SW480 (cell line): ENCODE measurements at places on chromosomes 11 and 22.

DNA sequence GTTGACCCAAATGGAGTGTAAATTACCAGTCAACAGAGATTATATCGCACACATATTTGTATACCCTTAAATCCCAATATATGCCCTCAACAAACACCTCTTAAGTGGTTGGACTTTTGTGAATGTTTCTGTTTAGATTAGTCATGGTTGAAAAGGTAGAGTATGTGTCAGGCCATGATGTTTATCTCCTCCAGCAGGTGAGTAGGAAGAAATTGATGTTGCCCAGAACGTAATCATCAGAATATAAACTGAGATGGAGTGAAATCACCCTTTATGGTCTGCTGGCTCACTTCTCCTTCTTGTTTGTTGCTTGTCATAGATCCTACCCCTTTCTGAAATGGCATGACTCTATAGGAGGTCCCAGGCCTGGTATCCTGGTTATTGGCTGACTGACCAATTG lies 431.8 kb downstream of the ETS1 start:
- no peak for DNase-seq

DNA sequence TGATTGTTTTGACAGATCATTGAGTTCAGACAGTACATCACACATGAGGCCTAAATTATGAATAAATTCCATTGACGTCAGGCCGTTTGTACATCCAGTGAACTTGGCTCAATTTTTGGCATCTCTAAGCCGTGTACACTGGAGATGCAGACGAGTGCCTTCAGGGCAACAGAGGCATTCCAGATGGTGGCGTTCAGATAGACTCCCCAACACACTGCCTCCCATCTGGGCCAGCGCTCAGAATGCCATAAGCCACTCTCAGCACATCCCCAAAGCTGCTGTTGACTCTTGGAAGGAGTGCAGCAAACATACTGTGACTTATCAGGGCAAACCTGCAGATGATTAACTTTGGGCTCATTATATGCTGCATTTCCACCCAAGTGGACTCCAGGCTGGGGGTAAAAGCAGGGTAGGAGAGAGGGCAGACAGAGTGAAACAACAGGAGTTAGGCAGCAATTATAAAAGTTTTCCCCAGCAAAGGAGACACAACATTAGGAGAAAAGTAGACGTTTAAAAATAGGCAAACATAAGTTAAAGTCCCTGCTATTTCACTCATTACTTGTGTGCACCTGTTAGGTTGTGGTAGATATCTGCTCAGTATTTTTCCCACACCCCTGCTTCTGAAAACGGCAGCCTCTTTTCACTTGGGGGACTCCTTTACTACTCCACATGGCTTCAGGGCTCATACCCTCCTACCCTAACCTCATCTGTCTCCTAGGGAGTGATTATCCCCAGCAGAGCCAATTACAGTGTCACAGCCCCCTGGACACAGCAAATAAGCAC lies 60.2 kb upstream of the PDE3B start:
- no peak for DNase-seq

- DNase-seq = no peak
These were observed 177.1 kb upstream of the RAG2 start for GRCh38 chr11:36775130-36775529.

GRCh38 chr22:39382410-39382809 lies 17.2 kb upstream of the TAB1 start:
- DNase-seq = no peak

DNA sequence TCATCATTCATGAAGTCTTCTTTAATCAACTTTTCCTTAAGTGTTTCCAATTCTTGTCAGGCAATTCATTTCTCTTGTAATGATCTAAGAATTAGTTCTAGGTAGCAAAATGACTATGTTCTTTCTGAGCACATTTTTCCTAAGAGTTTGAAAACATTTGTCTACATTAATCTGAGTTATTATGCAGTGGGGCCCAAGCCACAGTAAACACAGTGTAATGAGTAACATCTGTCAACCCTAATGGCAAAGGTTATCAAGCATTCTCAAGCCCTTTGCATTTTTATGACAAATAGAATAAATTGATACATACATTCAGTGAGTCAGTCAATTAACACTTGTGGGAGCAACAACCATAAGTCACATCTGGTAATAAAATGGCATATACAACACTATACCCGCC lies 106.7 kb upstream of the ZC3H12C start:
- DNase-seq = no peak

- DNase-seq = no peak
These were observed 36.9 kb downstream of the CPT1A start for GRCh38 chr11:68804786-68805185.

DNA sequence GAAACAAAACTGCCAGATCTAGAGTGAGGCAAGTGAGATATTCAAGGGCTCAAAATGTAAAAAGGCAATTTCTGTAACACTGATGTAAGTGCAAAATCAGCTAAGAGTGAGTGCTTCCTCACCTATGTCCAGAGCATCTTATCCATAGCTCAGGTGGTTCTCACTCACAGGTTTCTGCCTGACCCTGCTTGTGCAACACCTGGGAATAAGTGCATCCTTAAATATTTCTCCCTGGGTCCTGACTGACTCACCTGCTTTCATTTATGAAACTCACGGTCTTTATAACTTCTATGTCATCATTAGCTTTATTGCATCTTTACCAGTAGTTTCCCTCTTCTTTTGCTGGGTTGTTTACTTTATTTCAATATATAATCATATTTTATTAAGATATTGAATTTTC lies 260.6 kb downstream of the CNTN5 start:
- no peak for DNase-seq

DNA sequence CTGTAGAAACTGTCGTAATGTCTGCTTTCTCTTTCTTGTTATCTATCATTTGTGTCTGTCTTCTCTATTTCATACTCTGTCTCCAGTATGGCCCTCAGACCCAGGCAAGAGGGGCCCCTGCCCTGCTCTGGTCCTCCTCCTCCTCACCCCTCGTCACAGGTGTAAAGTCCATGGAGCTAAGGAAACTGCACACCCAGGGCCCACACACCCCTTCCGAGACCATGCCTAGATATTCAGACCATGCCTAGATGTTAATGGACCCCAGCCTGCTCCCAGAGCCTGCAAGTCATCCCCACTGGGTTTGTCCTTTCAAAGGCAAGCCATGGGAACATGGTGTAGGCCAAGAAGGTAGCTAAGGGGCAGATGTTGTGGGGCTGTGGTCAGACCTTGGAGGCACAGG lies 24.1 kb upstream of the ANO1 start:
- no peak for DNase-seq

DNA sequence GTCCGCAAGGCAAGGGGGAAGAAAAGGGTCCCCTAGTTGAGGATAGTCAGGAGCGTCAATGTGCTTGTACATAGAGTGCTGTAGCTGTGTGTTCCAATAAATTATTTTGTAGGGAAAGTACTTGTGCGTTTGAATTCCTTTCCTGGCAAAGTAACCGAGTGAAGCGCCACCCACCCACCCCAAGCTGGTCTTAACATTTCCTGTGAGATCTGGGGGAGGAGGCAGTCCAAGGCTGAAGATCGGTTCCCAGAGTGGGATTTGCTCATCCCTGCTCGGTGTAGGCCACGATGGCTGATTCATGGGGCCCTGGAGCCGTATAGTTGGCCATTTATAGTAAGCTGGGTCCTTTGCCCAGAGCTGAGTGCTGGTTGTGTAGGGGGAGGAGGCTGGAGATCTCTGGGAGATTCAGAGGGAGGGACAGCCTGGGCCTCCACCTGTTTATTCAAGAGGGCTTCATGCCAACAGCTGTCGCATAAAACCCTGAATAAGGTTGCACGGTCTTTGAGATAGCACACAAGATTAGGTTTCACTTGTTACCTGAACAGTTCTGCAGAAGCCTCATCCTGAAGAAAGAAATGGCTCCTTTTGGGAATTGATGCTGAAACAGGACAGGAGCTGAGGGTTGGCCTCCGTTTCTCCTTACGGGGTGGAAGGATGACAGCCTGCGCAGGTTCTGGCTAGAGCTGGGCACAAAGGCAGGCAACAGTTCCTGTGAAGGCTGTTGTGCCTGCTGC lies 2.4 kb downstream of the ATF4 start:
- no peak for DNase-seq

DNA sequence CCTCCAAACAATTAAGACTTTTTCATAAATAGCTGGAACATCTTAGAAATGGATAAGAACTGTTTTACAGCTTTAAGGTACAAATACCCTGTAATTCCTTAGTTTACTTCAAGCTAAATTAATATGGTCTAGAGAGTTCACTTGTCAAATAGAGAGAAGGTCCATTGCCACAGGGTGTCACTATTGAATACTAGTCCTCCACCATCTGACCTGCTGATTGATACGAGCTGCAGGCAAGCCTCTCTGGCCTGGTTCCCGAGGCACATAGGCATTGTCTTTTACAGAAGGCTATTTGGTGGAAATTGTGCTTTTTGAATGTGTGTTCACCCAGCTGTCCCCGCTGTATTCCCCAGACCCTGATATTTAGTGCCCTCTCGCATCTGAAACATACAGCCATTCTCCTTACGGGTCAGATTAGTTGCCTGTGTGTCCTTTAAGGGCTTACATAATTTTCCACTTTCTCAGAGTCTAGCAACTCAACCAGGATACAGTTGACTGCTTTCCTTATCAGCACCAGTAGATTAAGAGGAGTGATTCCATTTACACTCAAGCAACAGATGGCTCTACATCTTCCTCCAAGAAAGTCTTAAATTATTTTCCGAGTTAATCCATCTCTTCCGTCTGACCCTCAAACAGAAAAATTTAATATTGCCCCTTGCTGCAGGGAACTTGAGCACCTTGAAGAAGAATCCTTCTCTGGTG lies 788.8 kb upstream of the FAT3 start:
- no peak for DNase-seq
